ENCODE measurements at places on chromosomes 11 and 22.

GRCh38 chr11:106724293-106724892 is 293.9 kb downstream of the GUCY1A2 start:
- DNase-seq = no peak

DNA sequence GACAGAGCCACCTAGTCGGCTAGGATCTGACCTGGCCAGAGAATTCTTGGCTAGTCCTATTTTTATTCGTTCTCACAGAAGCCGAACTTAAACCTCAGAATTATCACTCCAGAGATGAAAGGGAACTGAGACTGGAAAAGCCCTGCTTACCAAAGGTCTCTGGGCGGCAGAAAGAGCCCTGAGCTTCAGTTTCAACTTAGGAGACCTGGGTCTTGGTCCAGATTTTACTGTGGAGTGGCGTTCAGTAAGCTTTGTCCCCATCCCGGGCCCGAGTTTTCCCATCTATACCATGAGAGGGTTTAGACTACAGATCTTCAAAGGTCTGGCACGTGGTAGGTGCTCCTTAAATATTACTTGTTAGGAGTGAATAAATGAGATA is 516 bp downstream of the NEU3 start:
- DNase-seq = no peak

- no peak for DNase-seq
Measured at GRCh38 chr11:36807871-36808270, 209.8 kb upstream of the RAG2 start.

DNA sequence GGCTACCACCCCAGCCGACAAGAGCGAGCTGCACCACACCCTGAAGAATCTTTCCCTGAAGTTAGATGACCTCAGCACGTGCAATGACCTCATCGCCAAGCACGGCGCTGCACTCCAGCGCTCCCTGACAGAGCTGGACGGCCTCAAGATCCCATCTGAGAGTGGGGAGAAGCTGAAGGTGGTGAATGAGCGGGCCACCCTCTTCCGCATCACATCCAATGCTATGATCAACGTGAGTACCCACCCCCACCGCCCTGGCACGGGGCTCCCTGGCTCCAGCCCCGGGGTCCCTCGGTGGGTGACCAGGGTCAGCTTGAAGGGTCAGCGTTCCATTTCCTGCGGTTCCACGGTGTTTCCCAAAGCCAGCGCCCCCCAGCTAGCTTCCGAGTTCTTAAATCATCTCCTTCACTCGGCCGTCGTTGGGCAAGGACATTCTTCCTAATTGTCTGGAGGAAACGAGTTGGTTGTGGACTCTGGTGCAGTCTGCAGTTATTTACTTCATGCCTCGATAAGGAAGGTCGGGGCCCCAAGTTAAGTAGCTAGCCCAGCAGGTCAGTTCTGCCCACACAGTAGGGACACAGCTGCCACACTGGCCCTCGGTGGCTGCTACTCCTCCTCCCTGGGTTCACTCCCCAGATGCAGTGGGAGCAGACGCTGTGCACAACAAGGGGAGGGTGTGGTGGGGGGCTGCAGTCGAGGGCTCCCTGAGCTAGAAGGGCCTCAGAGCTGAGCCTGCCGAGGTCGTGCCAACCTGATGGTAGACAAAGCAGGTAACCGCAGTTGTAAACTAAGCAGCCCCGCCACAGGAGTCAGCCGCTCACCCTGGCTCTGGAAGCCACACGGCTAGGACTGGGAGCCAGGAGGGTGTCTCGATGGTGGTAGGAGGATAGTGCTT is 97.9 kb downstream of the MORC2 start:
- DNase-seq = no peak

GRCh38 chr11:82041764-82042163 is 691.9 kb downstream of the FAM181B start:
- DNase-seq = no peak

GRCh38 chr11:118152552-118153471 is at the start of gene SCN4B:
Gene SCN4B, minus strand, starts transcription at chr11:118152823. Its CDS starts 150 bp downstream, at chr11:118152673.
- DNase-seq = no peak

DNA sequence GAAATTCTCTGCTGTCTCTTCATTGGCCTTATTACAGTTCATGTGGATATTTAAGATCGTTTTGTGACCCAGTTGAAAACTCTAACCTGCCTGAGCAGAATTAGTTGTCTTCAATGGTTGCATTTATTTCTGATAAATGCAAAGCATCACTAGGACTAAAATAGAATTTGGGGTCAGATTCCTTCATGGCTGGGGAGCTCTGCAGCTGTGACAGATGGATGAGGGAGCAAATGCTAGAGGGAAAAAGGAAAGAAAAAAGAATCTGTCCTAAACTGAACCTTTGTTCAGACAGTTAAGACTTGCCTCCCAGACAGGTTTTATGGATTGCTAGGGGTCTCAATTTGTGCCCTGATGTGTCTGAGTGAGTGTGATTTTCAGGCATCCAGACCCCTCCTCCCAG is 113.0 kb downstream of the SYT9 start:
- DNase-seq = no peak

GRCh38 chr11:128468111-128468510 is 119.2 kb downstream of the ETS1 start:
- no peak for DNase-seq

DNA sequence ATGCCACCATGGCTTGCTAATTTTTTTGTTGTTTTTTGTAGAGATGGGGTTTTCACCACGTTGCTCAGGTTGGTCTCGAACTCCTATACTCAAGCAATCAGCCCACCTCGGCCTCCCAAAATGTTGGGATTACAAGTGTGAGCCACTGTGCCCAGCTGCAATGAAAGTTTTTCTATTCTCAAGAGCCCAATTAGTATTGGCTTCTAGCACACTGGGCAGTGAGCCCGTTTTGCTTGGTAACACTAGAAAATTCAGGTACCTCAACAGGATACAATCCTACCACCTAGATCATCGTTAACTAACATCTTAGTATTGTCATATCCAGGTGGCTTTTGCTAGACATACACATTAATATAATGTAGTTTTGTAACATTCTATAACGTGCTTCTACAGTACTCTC is 19.0 kb downstream of the SEC14L3 start:
- DNase-seq = no peak

- no peak for DNase-seq
Measured at GRCh38 chr22:17411213-17411612, 42.0 kb downstream of the CECR2 start.

DNA sequence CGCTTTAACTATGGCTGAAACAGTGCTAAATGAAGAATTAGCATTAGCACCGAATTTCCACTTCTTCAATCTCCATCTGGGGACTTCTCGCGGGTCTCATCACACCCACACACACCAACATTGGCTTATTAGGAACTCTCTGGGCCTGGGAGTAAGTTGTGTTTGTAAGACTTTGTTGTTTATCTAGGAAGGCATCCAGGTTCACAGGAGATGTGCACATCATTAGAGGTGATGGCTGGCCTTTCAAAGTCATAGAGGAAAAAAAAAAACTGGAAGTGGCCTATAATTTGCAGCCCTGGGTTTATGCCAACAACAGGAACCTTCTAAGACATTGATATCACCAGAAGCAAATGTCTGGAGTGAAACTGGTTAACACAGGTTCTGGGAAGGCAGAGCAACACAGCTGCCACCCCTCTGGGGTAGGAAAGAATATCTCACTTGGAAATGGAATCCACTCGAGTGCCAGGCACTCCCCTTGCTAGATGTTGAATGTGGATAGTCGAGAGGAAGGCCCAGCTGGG is 84.5 kb downstream of the TRAF6 start:
- DNase-seq = no peak

- no peak for DNase-seq
Measured at GRCh38 chr11:93843906-93844305, 6.5 kb downstream of the VSTM5 start.

Data from tibial nerve (tissue), 4 donors.